Activated CD8-positive, alpha-beta memory T cell treated with anti-CD3 and anti-CD28 coated beads, Interleukin-2, amount 10 ng/mL, durations not matched to agents 7 days and 5 days (primary cell): ENCODE measurements at places on chromosomes 5 and 9. TPM values are rescaled to one million over a fixed set of nuclear protein-coding genes. Genes with fewer than 3 reads are reported as not detected.

Gene SLC6A18
- total RNA-seq = not detected

GRCh38 chr5:126357585-126358342 lies 65.4 kb upstream of the GRAMD2B start:
- no peak for DNase-seq
- H3K4me1 ChIP-seq = peaks cover 18% of the 10 kb centered on the region
- H3K4me3 ChIP-seq = no peak overlapping the region
- no peaks in the 10 kb centered on the region for H3K36me3 ChIP-seq
- no peak overlapping the region for H3K27ac ChIP-seq

DNA sequence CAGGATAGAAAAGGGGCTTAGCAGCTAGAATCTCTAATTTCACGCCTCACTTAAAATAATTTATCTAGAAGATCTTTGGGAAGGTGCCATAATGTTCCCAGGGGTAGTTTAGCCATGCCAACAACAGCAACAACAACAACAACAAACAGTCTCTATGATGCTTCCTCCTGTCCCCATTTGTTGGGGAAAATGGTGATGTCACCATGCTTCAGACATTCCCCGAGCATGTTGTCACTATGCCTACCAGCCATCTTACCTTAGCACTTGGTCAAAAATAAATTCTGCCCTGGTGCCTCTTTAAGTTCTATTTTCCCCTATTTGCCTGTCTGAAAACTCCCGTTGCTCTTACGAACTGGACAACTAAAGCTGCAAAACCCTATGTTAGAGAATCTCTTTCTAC lies 76.6 kb downstream of the KCNN2 start:
- H3K27me3 ChIP-seq = no peaks in the 10 kb centered on the region
- no peaks in the 10 kb centered on the region for H3K36me3 ChIP-seq
- no peak for DNase-seq
- H3K27ac ChIP-seq = no peak overlapping the region
- H3K4me3 ChIP-seq = no peak overlapping the region
- H3K4me1 ChIP-seq = no peaks in the 10 kb centered on the region

Gene PTPRD
- total RNA-seq = 0.07 TPM

Gene ADAM19
- 341 TPM for total RNA-seq

- H3K36me3 ChIP-seq = peaks cover 33% of the 10 kb centered on the region
- H3K27ac ChIP-seq = no peak overlapping the region
- no peaks in the 10 kb centered on the region for H3K4me1 ChIP-seq
- DNase-seq = no peak
- no peaks in the 10 kb centered on the region for H3K27me3 ChIP-seq
Observed at GRCh38 chr9:99964336-99964735, 57.9 kb downstream of the STX17 start.

- H3K4me1 ChIP-seq = no peaks in the 10 kb centered on the region
- H3K27me3 ChIP-seq = no peaks in the 10 kb centered on the region
- no peak overlapping the region for H3K27ac ChIP-seq
- H3K4me3 ChIP-seq = no peak overlapping the region
Observed at GRCh38 chr5:60161340-60161934, 267.9 kb upstream of the PDE4D start.

- no peak overlapping the region for H3K27ac ChIP-seq
- H3K4me3 ChIP-seq = no peak overlapping the region
- H3K36me3 ChIP-seq = no peaks in the 10 kb centered on the region
Observed at GRCh38 chr5:1151316-1151715, 39.5 kb upstream of the SLC12A7 start.

Gene STK32A
- total RNA-seq = not detected

Gene CYFIP2
- total RNA-seq = 382 TPM

DNA sequence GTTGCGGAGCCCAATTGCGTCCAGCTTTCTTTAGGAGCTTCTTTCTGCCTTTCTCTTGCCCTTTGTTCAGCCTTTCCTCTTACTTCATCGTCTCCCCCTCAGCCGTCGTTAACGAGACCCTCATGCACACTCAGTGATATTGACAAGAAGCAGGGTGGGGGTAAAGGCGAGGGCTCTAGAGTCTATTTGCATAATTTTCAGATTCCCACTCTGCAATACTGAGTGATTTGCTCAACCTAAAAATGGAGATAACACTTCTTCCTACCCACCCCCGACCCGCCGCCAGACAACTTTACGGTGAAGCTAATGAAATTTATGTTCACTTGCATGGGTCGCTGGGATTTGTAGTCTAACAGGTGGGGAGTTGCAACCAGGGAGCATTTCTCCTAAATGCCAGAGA lies 1.3 kb upstream of the TBC1D2 start:
- H3K4me1 ChIP-seq = peaks cover 22% of the 10 kb centered on the region
- H3K27ac ChIP-seq = peak overlapping the region; percentile 98
- DNase-seq = peak; percentile 57
- H3K36me3 ChIP-seq = no peaks in the 10 kb centered on the region
- peak overlapping the region; percentile 82 for H3K4me3 ChIP-seq

- no peak overlapping the region for H3K27ac ChIP-seq
- H3K4me3 ChIP-seq = no peak overlapping the region
- DNase-seq = no peak
- H3K27me3 ChIP-seq = no peaks in the 10 kb centered on the region
- H3K36me3 ChIP-seq = peaks cover 61% of the 10 kb centered on the region
- H3K4me1 ChIP-seq = no peaks in the 10 kb centered on the region
Observed at GRCh38 chr9:33329117-33329563, 38.8 kb downstream of the NFX1 start.

DNA sequence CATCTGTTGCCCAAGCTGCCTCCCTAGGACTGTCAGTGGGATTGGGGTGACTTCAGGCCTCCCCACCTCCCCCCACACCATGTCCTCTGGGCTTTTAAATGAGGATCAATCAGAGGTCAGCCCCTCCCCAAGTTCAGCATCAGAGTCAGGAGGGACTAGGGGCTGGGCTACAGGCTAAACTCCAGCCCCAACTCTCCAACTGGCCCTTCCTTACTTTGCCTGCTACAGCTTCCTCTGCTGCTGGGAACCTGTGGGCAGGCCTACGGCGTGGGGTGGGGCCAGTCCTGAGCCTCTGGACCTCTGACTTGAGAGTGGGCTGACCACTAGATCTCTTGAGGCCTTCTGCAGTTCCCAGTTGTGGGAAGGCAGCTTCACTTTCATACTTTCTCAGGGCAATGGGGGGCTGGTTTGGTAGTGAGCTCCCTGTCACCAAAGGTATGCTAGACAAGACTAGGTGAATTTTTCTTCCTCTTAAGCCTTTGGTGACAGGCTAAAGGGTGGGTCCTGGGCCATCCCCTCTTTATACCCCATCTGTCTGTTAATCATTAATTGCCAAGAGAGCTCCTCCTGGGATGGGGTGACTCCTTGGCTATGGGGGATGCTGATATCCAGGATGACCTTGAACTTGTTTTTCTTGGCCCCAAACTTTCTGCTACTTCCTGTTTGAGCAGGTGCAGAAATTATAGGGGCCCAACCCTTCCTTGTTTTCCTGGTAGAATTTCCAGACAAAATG lies 10.8 kb upstream of the DAB2IP start:
- no peak overlapping the region for H3K4me3 ChIP-seq
- H3K27ac ChIP-seq = no peak overlapping the region
- no peak for DNase-seq
- H3K4me1 ChIP-seq = no peaks in the 10 kb centered on the region
- peaks cover 16% of the 10 kb centered on the region for H3K27me3 ChIP-seq

GRCh38 chr5:7873216-7873615 lies 4.3 kb downstream of the MTRR start:
- peak overlapping the region; percentile 86 for H3K27ac ChIP-seq
- H3K36me3 ChIP-seq = peaks cover 60% of the 10 kb centered on the region
- H3K27me3 ChIP-seq = no peaks in the 10 kb centered on the region
- peak overlapping the region; percentile 59 for H3K4me3 ChIP-seq
